ENCODE measurements at places on chromosomes 5 and 9. TPM values are rescaled to one million over a fixed set of nuclear protein-coding genes. Genes with fewer than 3 reads are reported as not detected.

The MORN5 gene
- total RNA-seq = not detected

The GLIPR2 gene
- 83.1 TPM for total RNA-seq

The ADGRD2 gene
- not detected for total RNA-seq

The SPATA31E1 gene
- under 0.01 TPM for total RNA-seq

The ZNF366 gene
- total RNA-seq = under 0.01 TPM

The ZDHHC11 gene
- total RNA-seq = 0.44 TPM

The LRRC14B gene
- total RNA-seq = not detected

The C9orf153 gene
- 0.25 TPM for total RNA-seq

The PCDHA9 gene
- total RNA-seq = 0.11 TPM

The EIF4EBP3 gene
- 0.77 TPM for total RNA-seq

The TMC1 gene
- total RNA-seq = 2.1 TPM

The SYK gene
- not detected for total RNA-seq

The DND1 gene
- total RNA-seq = 0.33 TPM

The GPRIN1 gene
- 9.8 TPM for total RNA-seq

The RGS7BP gene
- total RNA-seq = not detected

The FCN2 gene
- total RNA-seq = not detected

The MYOT gene
- total RNA-seq = not detected

The ZDHHC11B gene
- 0.50 TPM for total RNA-seq

The IRX1 gene
- total RNA-seq = not detected

The SLC1A3 gene
- total RNA-seq = 2.1 TPM

The HTR4 gene
- total RNA-seq = not detected

The PCDHGB4 gene
- 11.3 TPM for total RNA-seq

The RAB24 gene
- 36.1 TPM for total RNA-seq

The PDCD1LG2 gene
- 10.1 TPM for total RNA-seq
